CD4-positive, alpha-beta T cell treated with Interleukin-12 subunit alpha and Interleukin-12 subunit beta, for 1 hour (primary cell): ENCODE measurements at places on chromosomes 1 and 21.

- DNase-seq = no peak
These were observed 28.0 kb downstream of the RRP1 start for GRCh38 chr21:43817157-43818086.

- no peak for DNase-seq
These were observed 106.0 kb downstream of the NOS1AP start for GRCh38 chr1:162175379-162176081.

GRCh38 chr21:45266518-45267389 is 20.9 kb downstream of the POFUT2 start:
- DNase-seq = peak; percentile 56

GRCh38 chr1:85275701-85276214 is 674 bp downstream of the BCL10 start:
- DNase-seq = peak; percentile 62

GRCh38 chr1:231334079-231334666 is 3.5 kb downstream of the EXOC8 start:
- DNase-seq = no peak

- no peak for DNase-seq
These were observed 94.5 kb downstream of the SYT2 start for GRCh38 chr1:202615501-202616354.

GRCh38 chr21:37827913-37828312 is 88.3 kb downstream of the KCNJ6 start:
- DNase-seq = no peak

GRCh38 chr1:238658763-238659162 is 727.6 kb upstream of the CHRM3 start:
- DNase-seq = no peak

GRCh38 chr1:231351816-231352215 is 13.7 kb downstream of the SPRTN start:
- no peak for DNase-seq

DNA sequence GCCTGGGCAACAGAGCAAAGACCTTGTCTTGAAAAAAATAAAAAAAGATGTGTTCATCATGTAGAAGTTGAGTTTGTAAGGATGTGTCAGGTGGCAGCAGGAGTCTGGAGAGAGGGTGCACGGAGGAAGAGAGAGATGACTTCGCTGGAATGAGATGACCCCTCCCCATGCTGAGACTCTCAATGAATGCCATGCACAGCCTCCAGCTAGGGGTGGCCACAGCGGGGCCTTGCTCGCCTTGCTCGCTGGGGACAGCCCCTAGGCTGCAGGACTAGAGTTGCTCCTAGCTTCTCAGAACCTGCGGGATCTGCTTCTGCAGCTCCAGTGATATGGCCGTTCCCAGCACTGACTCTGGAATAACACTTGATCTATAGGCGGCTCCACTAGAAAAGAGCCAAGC is 6.6 kb upstream of the C2CD2 start:
- DNase-seq = no peak

DNA sequence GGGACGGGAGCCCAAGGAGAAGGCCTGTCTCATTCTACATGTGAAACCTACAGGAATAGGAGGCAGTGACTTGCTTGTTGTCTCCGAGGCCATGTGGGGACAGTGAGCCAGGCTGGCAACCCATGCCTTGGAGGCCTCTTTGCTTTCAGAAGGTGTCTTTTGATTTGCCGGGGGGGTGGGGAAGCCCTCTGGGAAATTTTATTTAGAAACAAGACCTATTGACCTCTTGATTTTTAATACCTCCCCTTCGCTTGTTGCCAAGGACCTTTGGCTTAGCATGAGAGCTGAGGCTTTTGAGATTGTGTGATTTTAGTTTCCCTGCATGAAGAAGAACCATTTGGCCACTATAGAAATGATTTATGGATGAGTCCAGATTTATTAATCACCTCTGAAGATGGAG is 4.1 kb downstream of the ARMH1 start:
- no peak for DNase-seq

DNA sequence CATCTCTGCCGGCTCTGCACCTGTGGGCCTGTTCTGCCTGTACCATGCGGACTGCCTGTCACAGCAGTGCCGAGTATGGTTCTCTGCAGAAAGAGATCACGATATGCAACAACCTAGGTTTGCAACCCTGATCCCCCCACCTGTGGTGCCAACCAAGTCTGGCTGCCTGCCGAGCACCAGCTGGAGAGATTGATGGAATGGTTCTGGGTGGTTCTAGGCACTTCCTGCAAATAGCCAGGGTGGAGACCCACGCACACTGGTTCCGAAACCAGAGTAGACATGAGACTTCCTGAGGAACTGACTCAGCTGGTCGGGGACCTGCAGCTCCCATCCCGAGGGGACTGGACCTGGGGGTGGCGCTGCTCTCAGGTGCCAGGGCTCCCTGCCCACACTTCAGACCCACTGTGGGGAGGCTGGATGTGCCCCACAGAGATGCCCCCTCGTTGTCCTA is 5.4 kb downstream of the TPRG1L start:
- no peak for DNase-seq

DNA sequence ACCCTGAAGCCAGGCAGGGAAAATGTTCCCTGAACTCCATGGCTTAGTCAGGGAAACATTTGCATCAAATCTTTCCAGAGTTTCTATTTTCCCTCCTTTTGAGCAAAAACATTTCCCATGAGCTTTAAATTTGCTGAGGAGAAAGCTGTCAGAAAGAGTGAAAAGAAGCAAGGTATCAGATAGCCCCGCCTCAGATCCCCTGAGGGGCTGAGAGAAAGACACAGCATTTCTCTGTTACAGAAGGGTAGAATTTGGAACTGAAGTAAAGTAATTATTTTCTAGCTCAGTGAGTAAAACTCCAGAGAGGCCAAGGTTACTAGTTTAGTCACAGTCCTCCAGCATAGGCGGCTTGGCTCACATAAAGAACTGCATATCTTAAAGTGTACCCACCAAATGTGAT is 10.6 kb downstream of the FMO1 start:
- DNase-seq = no peak

DNA sequence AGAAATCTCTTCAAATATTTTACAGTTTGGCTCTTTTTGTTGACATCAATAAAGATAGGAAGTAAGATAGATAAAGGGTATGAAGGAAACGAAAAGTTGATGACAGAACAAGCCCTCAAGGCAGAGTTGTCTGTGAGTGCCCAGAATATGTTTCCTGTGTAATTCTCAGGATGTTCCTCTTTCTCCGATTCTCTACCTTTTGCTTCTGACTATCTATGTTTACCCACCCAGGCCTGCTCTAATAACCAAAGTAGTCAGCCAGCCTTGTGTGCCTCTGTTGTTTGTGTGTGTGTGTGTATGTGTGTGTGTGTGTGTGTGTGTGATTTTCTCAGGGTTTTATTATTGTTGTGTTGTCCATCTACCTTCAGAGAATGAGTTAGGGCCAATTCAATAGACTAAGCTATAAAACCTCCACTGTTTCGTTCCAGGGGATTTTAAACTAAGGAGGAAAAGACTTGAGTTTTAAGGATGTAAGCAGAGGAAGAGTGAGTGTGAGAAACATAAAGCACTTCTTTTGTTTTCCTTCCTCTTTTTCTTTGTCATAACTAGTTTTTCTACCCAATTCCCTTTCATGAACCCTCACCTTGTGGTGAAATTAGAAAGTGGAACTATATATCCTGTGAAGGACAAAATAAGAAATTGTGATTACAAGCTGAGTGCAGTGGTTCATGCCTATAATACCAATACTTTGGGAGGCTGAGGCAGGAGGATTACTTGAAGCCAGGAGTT is 627.4 kb upstream of the NR5A2 start:
- DNase-seq = no peak

DNA sequence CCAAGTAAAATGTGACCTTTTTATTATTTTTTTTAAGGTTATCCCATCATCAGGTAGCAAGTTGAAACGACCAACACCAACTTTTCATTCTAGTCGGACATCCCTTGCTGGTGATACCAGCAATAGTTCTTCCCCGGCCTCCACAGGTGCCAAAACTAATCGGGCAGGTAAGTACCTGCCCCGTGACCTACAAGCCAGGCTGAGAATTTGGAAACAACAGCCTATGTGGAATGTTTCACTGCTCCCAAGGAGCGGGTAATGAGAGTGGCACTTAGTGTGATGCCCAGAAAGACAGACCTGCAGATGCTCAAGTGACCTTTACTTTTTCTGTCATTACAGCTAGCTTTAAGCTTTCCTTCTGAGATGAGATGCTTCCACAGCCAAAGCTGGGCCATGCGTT is 6.9 kb upstream of the BMP8A start:
- no peak for DNase-seq

- DNase-seq = peak; percentile 56
These were observed 24.5 kb downstream of the CLIC6 start for GRCh38 chr21:34693192-34693810.

DNA sequence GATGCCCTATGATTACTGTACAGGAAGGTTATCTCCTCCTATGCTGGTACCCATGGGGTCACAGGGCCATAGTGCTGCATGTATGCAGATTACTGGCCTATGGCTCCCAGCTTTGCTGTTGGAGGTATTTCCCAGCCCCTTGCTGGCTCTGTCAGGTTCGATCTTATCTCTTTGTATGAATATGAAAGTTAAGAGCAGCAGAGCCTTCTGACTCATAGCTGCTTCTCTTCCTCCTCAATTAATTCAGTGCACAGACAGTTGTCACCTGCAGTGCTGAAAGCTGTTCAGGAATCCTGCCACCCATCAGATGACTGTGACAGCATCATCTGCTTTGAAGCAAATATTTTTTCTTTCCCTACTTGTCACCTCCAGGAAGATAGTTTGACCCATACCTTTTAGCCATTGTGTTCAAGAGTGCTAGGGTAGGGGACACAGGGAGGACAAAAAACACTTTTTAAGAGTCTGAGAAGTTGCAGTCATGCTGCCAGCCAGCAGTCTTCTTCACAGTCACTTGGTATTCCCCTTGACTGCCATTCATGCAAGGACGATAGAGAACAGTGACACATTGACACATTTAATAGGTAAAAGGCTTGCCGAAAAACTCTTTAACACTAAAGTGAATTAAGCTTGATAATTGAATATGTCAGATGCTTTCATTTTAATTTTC is 73.1 kb downstream of the KIF1B start:
- no peak for DNase-seq

DNA sequence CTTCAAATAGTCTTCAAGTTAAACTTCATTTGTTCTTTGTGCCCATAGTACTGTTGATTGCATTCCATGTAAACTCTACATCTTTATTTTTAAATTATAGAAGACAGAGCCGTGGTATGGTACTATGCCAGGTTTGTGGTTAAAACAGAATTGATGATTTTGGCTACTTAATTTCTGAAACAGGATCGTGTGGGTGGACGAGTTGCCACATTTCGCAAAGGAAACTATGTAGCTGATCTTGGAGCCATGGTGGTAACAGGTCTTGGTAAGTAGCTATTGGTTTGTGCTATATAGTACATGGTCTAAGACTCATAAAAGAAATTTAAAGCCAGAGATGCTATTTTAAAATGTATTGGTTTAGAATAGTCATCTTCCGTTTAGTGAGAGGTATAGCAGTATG is 38.0 kb downstream of the KDM1A start:
- no peak for DNase-seq

DNA sequence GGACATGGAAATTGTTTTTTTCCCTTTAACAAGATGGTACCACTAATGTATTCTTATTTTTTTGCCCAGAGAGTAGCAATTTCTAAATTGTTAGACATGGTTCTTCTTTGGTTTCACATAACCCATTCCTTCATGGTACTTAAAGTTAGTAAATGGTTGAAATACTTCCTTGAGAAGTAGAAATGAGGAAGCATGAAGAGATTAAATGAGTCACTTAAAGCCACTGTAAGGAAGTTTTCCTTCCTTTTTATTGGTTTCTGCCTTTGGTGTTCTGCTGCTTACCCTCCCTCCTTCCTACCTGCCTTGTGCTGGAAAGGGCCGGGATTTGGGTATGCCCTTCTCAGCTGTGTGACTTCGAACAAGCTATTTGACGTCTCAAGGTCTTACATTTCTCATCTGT is 101.0 kb downstream of the KIF26B start:
- DNase-seq = no peak

GRCh38 chr1:58038574-58038973 is 508.0 kb downstream of the OMA1 start:
- no peak for DNase-seq

- peak; percentile 57 for DNase-seq
These were observed 45.2 kb downstream of the CAMK2N1 start for GRCh38 chr1:20440785-20441200.

DNA sequence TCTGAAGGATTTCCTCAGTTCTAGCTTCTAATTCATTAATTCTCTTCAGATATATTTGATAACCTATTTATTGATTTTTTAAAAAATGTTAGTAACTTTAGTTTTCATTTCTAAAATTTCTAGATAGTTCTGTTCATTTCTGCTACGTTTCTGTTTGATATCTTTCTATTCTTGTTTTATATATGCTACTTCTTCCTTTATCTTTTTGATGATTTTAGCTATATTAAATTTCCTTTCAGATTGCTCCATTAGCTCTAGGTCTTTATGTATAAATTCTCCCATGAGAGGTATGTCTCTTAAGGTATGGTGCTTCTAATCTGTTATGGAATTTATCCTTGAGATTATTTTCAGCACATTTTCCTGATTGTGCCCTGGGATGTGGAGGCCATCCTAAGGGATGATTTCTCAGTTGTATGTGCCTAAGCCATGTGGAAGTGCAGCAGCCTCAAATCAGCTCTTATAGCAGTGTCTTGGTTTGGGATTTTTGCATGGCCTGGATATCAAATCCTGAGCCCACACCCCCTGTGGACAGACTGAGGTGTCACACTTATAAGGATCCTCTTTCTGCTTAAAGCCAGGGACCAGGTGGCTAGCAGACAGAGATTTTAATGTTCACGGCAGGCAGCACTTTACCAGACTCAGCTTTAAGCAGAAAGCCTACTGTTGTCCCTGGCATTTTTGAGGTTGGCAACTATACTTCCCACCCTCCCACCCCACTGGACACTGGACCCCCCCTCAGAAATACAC is 6.2 kb upstream of the KCNQ4 start:
- DNase-seq = no peak

GRCh38 chr1:208366559-208366958 is 122.4 kb upstream of the PLXNA2 start:
- no peak for DNase-seq

DNA sequence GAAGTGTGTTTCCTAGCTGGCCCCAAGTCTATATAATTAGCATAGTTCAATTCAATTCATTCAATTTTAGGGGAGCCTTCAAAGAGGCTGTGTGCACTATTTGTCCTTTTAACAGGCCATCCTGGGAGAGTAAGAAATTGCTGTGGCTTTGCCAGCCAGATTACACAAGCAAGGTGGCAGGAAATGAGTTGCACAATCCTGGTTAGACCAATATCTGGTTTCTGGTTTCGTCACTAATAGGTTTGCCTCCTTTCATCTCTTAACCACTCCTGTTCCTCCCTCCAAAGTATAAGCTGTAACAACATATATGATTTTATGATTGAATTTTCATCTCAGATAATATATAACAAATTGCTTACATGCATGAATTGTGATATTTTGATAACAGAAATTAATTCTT is 84.1 kb upstream of the NEGR1 start:
- DNase-seq = no peak

- DNase-seq = no peak
These were observed 39.1 kb downstream of the DISC1 start for GRCh38 chr1:231665726-231666125.

GRCh38 chr1:104702731-104703130 is 953.0 kb downstream of the AMY1C start:
- DNase-seq = no peak

GRCh38 chr1:39872698-39873097 is 10.6 kb downstream of the TRIT1 start:
- DNase-seq = no peak
